ENCODE measurements at places on chromosomes 5 and 9.

- DNase-seq, result no peak
These were observed 22.8 kb downstream of the FPGS start for GRCh38 chr9:127825319-127826051.

GRCh38 chr9:118295413-118295812 lies 591.2 kb downstream of the TLR4 start:
- DNase-seq, result no peak

DNA sequence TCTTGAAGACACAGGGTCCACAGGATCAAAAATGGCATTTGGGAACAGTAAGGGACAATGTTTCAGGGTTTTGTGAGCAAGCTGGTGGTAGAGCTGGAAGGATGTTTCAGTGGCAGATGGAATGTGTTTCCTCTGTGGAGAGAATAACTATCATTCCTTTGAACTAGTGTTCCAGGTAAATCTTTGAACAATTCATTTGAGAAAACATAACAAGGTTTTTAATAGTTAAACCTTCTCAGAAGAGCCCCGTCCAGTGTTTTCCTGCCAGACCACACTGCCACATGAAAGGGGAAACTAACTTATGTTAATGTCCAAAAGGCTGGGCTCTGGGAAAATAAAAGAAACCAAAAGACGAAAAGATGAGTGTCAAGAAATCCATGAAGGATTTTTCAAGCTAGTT lies 207.0 kb upstream of the ZNF462 start:
- no peak for DNase-seq

GRCh38 chr5:74041913-74042312 lies 415.9 kb downstream of the ARHGEF28 start:
- no peak for DNase-seq

GRCh38 chr5:144950996-144951395 lies 780.3 kb downstream of the KCTD16 start:
- DNase-seq, result no peak

DNA sequence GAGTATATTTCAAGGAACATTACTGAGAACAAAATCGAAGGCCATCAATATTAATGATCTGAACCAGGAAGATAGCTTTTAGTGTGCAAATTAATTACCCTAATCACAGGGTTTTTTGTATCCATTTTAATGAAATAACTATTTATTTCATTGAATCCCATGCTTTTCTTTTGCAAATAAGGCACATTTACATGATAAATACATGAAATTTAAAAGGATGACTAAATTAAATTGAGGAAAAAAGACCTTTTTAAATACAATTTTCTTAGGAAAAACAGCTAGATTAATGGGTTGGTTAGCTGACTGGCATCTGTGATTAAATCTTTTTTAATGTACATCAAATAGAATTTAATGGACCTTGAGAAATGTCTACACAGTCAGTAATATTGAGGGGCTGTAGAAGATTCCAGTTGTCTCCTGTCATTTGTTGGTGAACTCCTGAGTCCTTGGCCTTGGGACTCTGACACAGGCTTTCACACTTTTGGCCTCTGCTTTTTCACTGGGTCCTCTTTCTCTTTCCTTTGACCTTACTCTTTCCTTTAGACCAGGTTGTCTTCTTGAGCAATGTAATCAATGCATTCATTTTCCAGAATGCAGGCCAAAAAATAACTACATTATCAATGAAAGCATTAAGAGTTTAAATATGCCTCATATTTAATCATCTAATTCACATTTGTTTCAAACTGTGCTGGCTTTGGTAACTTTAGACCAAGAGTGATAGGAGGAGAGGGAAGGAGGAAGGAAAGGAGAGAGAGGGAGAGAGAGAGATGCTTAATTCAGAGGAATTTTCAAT lies 511.5 kb downstream of the ZNF608 start:
- DNase-seq, result no peak

- no peak for DNase-seq
These were observed 97.4 kb downstream of the CDH9 start for GRCh38 chr5:26940994-26941393.

DNA sequence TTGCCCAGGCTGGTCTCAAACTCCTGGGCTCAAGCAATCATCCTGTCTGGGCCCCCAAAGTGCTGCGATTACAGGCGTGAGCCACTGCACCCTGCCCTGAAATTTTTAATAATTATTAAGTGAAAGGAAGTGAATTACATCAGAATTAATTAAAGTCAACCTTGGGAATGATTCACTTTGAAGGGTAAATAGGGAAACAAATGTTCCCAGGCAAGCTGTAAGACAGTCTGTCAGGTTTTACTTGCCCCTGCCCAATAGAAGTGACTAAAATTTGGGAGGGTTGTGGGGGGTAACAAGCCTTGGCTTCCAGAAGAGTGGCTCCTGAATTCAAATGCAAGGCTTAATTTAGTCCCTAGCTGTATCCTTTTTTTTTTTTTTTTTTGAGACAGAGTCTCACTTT lies 1.3 kb upstream of the LIX1 start:
- no peak for DNase-seq

DNA sequence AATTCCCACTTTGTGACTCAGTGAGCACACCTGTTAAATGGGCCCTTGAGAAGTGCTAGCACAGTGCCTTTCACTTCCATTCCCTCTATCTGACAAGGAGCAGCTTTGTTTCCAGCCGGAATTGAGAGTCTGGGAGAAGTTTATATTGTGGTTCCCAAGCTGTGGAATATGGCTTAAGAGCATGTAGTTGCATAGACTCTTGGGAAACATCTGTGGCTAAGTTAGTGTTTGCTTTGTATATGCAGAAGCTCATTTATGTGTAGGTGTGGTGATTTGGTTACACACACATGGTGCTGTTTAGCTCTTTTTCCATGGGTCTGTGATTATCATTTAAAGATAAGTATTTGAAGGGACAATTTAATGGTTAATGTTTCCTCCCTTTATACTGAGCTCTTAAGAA lies 110.5 kb upstream of the HMHB1 start:
- DNase-seq, result no peak

All from left kidney (tissue), 8 donors.